ENCODE measurements at places on chromosomes 12 and 14.

DNA sequence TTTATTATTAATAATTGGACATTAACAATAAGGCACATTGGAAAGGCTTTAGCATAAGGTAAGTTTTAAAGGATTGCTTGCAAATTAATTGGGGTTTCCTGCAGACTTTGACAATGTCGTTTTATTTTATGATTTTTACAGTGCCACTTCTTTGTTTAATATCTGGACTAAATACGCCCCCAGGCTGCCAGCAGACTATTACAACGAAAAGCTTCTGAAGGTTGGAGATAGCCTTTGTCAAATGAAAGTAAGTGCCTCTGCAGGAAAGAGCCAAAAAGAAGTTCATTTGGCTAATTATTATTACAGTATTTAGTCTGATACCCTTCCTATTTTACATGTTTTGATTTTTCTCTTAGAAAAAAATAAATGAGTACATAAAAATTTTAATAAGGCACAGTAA, 11.3 kb downstream of the CFAP54 start:
- no peak for DNase-seq

- no peak for DNase-seq
Observed at GRCh38 chr12:96434107-96434506, 33.9 kb upstream of the CDK17 start.

GRCh38 chr14:100145682-100146464, 13.6 kb downstream of the DEGS2 start:
- no peak for DNase-seq

DNA sequence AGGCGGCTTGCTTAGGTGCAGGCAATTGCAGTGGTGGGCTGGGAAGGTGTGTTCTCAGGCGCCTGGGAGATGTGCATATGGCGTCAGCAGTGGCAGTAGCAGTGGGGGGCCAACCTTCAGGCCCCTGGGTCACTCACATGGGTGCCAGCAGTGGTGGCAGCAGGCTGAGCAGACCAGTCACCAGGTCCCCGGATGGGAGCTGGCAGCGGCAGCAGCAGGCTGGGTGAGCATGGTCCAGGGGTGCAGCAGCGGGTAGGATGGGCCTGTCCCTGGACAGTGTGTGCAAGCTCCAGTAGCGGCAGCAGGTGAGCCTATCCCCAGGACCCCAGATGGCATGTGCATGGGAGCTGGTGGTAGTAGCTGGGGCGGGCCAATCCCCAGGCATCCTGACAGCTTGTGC, 108.5 kb upstream of the TMEM260 start:
- no peak for DNase-seq

GRCh38 chr14:92473261-92473968, 40.2 kb upstream of the RIN3 start:
- DNase-seq = no peak

- DNase-seq = no peak
Observed at GRCh38 chr12:6567112-6567670, 900 bp downstream of the NOP2 start.

- no peak for DNase-seq
Observed at GRCh38 chr14:100122481-100123223, 36.8 kb downstream of the DEGS2 start.

DNA sequence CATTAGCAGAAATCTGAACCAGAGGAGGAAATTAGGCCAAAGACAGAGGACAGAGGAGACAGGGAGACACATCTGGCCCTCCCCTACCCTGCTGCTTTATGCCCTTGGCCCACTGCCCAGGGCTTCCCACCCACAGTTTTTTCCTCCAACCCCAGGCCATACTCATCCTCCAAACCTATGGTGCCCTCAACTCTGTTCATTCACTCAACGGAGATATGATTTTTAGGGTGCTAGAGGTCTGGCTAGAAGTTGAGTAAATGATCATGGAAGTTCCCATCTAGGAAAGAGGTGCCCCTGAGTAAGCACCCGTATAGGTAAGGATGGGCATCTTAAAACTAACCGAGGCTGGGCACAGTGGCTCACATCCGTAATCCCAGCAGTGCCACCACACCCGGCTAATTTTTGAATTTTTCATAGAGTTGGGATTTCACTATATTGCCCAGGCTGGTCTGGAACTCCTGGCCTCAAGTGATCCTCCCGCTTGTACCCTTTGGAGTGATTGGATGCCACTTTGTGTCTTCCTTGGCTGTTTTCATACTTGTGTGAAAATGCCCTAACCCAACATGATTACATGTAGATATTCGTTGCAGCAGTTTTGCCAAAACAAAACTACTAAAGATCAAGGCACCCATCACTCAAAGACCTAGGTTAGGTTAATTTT, 4.4 kb downstream of the KRT18 start:
- DNase-seq = no peak

DNA sequence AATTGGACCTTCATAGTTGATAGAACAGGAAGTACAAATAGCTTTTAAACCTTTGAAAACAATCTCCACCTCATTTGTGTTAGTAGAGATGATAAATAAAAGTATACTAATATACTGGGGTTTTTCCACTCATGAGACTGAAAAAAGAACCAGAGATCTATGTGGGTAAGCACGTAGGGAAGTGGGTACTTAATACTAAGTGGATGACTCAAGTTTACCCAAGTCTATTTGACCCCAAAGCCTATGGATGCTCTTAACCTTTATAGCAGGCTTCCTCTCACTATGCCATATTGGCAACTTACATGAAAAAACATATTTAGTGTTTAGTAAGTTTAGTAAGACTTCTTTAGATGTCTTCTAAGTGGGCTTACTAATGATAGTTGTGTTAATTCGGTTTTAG, 49.2 kb upstream of the CHPT1 start:
- no peak for DNase-seq

DNA sequence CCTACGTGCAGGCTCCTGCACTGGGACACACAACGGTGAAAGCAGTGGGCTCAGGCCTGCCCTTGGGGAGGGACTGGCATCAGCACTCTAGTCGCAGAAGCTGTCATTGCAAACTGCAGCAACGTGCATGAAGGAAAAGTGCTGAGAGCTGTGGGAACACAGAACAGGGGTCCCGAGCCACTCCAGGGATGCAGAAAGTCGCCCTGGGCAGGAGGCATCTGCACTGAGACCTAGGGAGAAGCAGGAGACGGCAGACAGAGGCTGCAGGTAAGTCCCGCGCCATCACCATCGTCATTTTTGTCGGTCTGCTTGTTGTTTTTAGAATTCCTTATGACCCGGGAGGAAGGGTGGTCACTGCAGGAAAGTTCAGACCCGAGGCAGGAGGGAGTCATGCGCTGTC, 21.6 kb upstream of the RIMBP2 start:
- no peak for DNase-seq

- DNase-seq = no peak
Observed at GRCh38 chr12:64171715-64172114, 50.4 kb downstream of the KICS2 start.

DNA sequence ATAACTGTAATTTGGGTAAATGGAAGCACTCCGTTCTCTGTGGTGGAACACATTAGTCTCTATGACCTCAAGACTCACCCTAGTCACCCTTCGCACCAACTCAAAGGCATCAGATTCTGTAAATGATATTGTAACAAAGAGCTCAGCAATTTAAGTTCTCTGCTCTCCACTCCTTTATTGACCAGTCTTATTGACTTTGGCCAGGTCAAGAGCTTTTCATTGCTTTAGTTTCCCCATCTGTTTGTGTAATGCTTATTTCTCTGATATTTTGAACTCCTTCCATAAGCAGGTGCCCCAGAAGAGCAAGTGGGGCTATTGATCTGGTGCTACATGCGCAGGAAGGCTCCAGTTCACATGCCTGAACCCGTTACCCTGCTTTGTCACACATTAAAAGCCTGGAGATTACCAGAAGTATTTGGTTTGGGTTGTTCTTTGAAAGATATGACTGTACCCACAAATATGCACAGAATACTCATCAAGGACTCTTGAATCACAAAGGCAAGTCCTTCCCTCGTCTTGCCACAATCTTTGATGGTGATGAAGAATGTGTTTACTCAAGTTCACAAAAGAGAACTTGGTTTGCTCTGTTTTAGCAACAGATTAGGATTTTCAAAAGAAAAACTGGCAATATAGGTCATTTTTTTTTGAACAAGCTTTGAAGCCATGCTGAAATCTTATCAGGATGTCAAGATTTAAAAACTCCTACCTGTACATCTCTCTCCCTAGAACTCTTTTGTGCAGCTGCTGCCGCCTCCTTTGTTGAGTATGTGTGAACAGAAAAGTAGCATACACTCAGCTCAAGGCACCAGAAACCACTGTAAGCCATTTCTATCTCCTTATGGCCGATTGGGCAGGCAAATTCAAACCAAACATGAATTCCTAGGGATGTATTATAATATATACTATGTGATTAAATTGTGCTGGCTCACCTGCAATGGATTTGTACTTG, 193.9 kb downstream of the BCAT1 start:
- no peak for DNase-seq

GRCh38 chr14:92729634-92730358, 18.6 kb downstream of the LGMN start:
- no peak for DNase-seq

GRCh38 chr14:64702493-64703394, 1.5 kb upstream of the PLEKHG3 start:
- DNase-seq = no peak

- DNase-seq = no peak
Observed at GRCh38 chr14:95018821-95019220, 138.5 kb downstream of the DICER1 start.

- DNase-seq = no peak
Observed at GRCh38 chr14:77097006-77097699, 905 bp upstream of the CIPC start.

DNA sequence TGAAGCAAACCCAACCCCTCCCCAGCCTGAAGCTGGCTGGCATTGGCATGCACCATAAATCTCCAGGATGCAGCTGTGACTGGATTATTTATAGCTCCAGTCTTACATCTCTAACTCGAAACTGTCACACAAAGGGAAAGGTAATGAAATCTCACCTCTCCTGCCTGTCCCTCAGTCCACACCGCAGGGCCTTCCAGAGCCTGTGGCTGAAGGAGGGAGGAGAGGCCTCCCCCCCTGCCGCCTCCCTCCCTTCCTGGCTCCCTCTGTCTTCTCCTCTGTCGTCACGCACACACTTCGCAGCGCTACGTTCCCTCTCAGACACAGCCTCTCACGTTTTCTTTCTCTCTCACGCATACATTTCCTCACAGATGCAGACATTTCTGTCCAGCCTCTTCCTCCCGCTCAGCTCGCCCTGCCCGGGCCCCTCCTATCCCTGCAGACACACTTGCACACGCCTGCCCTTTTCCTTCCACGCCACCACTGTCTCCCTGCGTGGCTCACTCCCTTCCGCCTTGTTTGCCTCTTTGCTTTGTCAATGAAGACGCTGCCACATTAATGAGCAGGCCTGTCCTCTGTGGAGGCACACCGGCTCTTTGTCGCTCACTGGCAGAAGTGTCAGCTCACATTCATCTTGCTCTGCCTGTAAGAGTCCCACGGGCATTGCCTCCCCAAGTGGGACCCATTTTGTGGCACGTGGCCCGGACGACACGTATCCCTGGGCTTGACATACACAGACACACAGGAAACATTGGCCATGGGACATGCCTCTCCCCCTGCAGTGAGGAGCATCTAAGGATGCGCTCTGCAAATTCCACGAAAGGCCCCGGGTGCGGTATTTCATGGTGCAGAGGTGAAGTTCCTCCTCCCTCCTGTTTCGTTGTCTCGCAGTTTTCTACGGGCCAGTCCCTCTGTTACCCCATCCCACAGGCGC, 27.9 kb downstream of the IRF2BPL start:
- no peak for DNase-seq

GRCh38 chr12:19181666-19182426, 52.3 kb downstream of the PLEKHA5 start:
- DNase-seq = no peak

Data from stimulated activated CD4-positive, alpha-beta T cell treated with anti-CD3 and anti-CD28 coated beads, Interleukin-12 subunit alpha, Interleukin-12 subunit beta, amount 100 ng/mL, for 48 hours (primary cell).